Stimulated activated CD4-positive, alpha-beta T cell treated with anti-CD3 and anti-CD28 coated beads, Interleukin-1b, Interleukin-23, amount 100 ng/mL, for 1 hour (primary cell): ENCODE measurements at places on chromosomes 5 and 9.

- DNase-seq, result no peak
Observed at GRCh38 chr9:105458404-105458803, 10.6 kb downstream of the FSD1L start.

- DNase-seq, result no peak
Observed at GRCh38 chr9:107554636-107555035, 65.1 kb upstream of the KLF4 start.

GRCh38 chr9:4242239-4242638, 57.6 kb downstream of the GLIS3 start:
- no peak for DNase-seq

- no peak for DNase-seq
Observed at GRCh38 chr5:39160576-39161213, 58.7 kb downstream of the FYB1 start.

- no peak for DNase-seq
Observed at GRCh38 chr5:34656700-34657273, 659 bp downstream of the RAI14 start.

GRCh38 chr5:169494941-169495548, 88.5 kb upstream of the SPDL1 start:
- no peak for DNase-seq

GRCh38 chr5:143174714-143175398, 228.6 kb downstream of the NR3C1 start:
- no peak for DNase-seq

DNA sequence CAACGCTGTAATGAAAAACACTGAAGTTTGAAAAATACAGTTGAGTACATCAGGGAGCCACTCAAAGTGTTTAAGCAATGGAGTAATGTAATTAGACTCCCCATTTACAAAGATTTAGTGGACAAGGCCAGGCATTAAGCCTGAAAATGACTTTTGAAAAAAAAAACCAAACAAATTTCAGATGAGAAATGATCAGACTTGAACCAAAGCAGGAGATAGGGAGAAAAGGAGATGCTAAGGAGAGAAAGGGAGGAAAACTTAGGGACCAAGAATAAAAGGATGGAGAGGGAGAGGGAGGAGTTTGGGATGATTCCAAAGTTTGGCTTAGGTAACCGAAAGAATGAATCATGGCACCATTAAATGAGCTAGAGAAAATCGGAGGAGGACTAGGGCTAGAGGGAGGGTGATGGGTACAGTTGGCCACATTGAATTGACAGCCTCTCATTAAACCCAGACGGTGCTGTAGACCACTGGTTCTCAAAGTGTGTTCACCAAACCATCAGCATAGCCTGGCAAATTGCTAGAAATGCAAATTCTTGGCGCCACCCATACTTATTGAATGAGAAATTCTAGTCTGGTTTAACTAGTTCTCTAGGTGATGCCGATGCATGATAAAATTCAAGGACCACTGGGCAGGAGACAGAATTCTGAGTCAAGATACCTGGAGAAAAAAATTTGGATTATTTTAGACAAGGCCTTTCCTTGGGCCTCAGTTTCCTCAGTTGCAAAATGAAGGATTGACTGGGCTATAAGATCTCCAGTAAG, 6.2 kb upstream of the CPEB4 start:
- DNase-seq, result no peak
